Left renal cortex interstitium (tissue), 4 donors: ENCODE measurements at places on chromosomes 7 and 10. TPM values are rescaled to one million over a fixed set of nuclear protein-coding genes. Genes with fewer than 3 reads are reported as not detected.

GRCh38 chr10:821322-821721, 110.2 kb downstream of the LARP4B start:
- no peak for DNase-seq

DNA sequence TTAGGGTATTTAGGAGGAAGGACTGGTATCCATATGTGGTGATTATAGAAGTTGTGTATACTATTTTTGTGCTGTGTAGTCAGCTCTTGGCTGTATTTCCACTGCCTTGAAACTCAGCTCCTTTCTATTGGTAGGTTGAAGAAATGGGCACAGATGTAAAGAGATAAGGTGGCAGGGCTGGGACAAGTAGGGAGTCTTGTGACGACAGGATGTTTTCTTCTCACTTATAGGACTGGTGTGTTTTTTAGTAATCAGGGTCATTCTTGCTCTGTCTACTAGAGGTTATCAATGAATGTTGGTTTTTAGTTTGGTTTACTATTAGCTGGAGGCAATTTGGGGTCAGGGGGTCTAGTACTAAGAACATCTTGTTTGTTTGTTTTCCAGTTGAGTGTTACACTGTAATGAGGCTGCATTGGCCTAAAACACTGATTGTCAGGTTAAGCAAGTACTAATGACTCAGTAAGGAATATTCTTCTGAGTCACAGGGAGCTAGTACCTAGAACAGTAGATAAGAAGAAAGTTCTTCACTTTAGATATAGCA, 11.8 kb downstream of the UBN2 start:
- DNase-seq = no peak

DNA sequence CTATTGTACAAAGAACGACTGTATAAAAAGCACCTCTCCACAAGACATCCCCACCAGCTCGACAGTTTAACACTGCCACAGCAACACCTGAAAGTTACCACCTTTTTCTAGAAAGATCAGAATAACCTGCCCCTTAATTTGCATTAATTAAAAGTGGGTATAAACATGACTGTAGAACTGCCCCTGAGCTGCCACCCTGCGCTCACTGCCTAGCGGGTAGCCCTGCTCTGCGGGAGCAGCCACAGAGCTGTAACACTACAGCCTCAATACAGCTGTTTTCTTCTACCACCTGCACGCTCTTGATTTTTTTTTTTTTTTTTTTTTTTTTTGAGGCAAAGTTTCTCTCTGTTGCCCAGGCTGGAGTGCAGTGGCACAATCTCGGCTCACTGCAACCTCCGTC, 140.9 kb downstream of the PARD3 start:
- DNase-seq = no peak

IFIT2 gene
- 6.6 TPM for polyA plus RNA-seq

IL6 gene
- polyA plus RNA-seq = not detected
